ENCODE measurements at places on chromosomes 2 and 18.
A peak's percentile ranks its signal among the peaks of the same experiment; 100 is the strongest.

DNA sequence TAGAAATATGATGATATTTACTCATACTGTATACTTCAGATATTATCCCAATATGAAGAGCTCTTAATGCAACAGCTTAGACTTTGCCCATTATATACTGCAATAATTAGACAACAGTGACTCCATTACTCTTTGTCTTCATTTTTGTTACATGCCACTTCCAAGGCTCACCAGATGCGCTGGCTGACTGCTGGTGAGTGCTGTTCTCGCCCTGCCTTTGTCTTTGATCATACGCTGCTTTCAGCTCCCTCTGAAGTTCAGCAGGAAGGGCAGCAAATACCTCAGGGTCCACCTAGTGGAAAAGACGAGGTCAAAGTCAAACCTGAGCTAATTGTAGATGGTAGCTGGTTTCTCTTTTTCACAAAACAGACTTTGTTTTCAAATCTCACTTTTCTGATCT is 66.3 kb downstream of the EIF5B start:
- peaks cover 96% of the 10 kb centered on the region for H3K36me3 ChIP-seq
- H3K27me3 ChIP-seq = no peaks in the 10 kb centered on the region
- no peaks in the 10 kb centered on the region for H3K4me1 ChIP-seq
- no peak overlapping the region for H3K4me3 ChIP-seq
- H3K27ac ChIP-seq = no peak overlapping the region
- peak; percentile 13 for DNase-seq

DNA sequence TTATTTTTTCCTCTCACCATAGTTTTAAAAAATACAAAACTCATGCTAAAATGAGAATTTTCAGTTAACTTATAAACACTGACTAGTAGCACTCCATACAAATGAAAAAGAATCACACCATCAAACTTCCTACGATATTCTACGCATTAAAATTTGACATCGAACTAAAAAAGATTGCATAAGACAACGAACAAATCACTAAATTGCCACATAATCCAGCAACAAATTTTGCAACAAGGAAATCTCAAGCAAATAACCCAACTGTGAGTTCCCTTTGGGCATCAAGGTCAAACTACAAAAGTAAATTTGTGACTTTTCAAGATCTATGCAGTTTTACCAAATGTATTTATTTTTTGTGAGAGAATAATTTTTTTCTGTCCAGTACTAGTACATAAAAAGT is 1.5 kb downstream of the MAP3K2 start:
- H3K36me3 ChIP-seq = no peaks in the 10 kb centered on the region
- no peak for DNase-seq
- peaks cover 20% of the 10 kb centered on the region for H3K4me1 ChIP-seq
- no peaks in the 10 kb centered on the region for H3K27me3 ChIP-seq
- H3K27ac ChIP-seq = no peak overlapping the region

GRCh38 chr2:127718271-127718670 is 17.0 kb downstream of the SFT2D3 start:
- peaks cover 5% of the 10 kb centered on the region for H3K4me1 ChIP-seq
- no peak overlapping the region for H3K27ac ChIP-seq
- DNase-seq = no peak
- no peak overlapping the region for H3K4me3 ChIP-seq

GRCh38 chr2:33153008-33153407 is 206.3 kb downstream of the LTBP1 start:
- H3K27ac ChIP-seq = no peak overlapping the region
- no peaks in the 10 kb centered on the region for H3K36me3 ChIP-seq
- no peaks in the 10 kb centered on the region for H3K27me3 ChIP-seq
- DNase-seq = no peak
- no peaks in the 10 kb centered on the region for H3K4me1 ChIP-seq
- no peak overlapping the region for H3K4me3 ChIP-seq

GRCh38 chr2:212831671-212832199 is 293.1 kb upstream of the ERBB4 start:
- H3K4me3 ChIP-seq = no peak overlapping the region
- no peaks in the 10 kb centered on the region for H3K4me1 ChIP-seq

DNA sequence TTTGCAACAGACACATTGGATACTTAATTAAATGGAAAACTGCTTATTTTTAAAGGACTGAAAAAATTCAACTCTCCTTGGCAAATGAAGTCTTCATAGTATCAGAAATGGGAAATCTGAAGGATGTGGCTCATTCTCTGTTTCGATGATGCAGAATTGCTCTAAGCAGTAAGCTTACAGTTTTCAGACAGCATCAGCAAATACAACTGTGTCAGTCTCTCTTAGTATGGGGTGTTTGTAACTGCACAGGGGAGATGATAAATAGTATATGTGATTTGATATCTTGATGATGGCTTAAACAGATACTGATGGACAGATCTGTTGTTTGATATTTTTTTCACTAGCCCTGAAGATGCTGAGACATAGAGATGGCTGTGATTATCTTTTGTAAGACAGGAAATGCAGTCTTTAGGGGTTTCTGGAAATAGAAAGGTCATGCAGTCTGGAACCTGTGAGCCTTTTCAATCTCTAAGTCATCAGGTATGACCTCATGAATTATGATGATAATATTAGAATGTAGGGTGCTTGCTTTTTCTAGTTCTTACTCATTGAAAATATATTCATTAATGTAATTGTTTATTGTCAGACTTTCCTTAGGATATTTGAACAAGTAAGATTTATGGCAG is 84.2 kb downstream of the SLC4A10 start:
- no peaks in the 10 kb centered on the region for H3K27me3 ChIP-seq
- H3K27ac ChIP-seq = no peak overlapping the region
- no peaks in the 10 kb centered on the region for H3K4me1 ChIP-seq
- no peak overlapping the region for H3K4me3 ChIP-seq
- H3K36me3 ChIP-seq = no peaks in the 10 kb centered on the region

DNA sequence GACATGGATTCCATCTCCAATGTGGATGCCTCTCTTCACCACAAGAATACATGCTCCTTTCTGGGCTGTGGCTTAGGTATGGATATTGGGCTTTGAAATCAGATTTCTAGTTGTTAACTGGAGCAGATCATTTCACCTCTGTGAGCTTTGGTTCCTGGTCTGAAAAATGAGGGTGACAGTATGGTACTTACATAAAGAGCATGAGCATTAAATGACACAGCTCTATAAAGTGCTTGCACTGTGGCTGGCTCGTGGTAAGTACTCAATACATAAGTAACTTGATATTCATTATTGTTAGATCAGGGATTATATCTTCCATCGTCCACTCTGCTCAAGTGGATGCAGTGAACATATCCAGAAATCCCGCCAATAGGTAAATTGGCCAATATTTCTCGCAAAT is 33.4 kb downstream of the ARHGAP25 start:
- no peak for DNase-seq
- no peak overlapping the region for H3K27ac ChIP-seq
- H3K36me3 ChIP-seq = no peaks in the 10 kb centered on the region
- no peak overlapping the region for H3K4me3 ChIP-seq

GRCh38 chr2:240394549-240394948 is 40.9 kb upstream of the GPC1 start:
- no peak overlapping the region for H3K4me3 ChIP-seq
- DNase-seq = no peak
- no peak overlapping the region for H3K27ac ChIP-seq
- H3K4me1 ChIP-seq = no peaks in the 10 kb centered on the region

Data from K562 (cell line).